ENCODE measurements at places on chromosomes 3 and 15. TPM values are rescaled to one million over a fixed set of nuclear protein-coding genes. Genes with fewer than 3 reads are reported as not detected.

Gene SEMA5B
- not detected for polyA plus RNA-seq

DNA sequence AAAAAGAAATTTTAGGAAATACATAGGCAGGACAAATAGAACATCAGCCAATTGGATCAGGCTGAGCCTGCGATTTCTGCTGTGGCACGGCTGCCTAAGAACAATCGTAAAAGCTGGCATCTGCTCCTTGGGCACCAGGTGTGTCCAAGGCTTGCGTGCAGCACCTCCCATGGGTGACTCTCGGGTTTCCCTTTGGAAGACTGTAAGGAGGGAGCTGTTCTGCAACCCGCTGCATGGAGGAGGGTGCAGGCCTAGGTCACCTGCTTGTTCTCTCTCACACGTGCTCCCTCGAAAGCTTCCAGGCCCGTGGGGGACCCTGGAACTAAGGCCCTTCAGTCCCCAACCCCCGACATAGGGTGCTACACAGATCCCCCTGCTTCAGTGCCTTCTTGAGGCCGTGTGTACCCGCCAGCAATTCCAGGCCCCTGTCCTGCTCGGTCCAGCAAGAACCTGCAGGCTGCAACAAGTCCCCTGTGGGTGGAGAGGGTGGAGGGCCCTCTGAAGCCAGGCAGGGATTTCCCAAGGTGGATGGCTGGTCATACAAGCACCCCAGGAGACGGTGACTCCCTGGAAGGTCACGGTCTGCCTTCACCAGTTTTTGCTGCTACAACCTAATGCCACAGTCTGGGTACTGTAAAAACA, 3.4 kb downstream of the GP9 start:
- DNase-seq = no peak

GRCh38 chr15:92599394-92599970, 56.1 kb downstream of the FAM174B start:
- DNase-seq = peak; percentile 2

- no peak for DNase-seq
Observed at GRCh38 chr3:151526757-151527156, 65.9 kb upstream of the IGSF10 start.

DNA sequence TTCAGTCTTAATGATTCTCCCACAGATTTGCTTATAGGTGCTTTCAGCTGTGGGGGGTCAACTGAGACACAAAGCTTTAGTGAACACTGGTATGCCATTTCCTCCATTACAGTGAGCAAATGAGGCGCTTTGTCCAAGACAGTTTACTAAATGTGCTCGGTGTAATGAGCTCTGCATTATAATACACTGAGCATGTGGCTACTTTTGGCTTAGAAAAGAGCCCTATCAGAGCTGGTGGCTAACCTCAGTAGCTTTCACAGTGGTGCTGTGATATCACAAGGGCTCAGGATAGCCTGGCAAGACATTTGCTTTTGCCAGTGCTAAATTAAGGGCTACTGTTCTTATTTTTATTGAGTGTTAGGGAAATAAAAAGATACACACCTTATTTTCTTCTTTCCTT, 749.7 kb upstream of the ARPP21 start:
- no peak for DNase-seq

Gene GPR171
- polyA plus RNA-seq = not detected

DNA sequence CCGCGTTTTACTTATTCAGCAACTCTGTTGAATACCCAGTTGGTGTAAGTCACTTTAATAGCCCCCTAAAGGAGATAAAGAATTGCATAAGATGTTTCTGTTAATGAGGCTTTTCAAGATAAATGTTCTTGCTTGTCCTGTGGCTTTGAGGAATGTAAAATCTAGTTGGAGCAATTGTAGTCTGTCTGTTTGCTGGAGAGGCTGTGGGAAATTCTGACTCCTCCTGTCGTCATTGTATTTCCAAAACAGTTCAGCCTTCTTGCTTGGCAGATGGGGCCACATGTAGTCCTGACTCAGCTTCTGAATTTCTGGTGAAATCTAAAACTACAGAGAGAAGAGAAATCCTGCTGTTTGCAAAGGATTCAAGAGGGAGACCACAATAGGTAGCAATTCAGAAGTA, 114.4 kb downstream of the RYR3 start:
- no peak for DNase-seq

- no peak for DNase-seq
Observed at GRCh38 chr15:42050484-42051255, 29.8 kb upstream of the PLA2G4E start.

DNA sequence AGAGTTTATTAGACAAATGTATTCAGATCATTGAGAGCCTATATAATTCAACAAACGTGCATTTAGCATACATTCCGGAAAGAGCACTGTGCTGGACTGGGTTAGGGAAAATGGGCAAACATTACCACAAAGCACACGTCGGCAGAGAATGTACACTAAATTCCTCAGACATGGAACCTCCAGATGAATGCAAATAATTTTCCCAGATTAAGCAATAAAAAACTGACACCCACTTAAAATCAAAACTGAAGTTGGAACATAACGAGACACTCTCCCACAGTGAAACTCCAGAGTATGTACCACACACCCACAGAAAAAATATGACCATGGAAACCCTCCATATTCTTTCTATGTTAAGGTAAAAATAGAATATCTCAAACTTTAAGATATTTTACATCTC, 4.8 kb downstream of the SECISBP2L start:
- DNase-seq = no peak

DNA sequence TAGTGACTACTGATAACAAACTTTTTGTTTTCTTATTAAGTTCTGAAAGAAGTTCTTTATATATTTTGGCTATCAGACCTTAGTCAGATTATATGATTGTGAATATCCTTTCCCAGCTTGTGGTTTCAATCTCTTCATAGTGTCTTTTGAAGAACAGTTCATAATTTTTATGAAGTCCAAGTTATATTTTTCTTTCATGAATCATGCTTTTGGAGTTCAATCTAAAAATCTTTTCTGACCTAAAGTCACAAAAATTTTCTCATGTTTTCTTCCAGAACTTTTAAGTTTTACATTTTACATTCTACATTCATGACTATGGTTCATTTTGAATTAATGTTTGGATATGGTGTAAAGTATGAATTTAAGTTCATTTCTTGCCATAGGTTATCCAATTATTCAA, 34.2 kb upstream of the OCA2 start:
- no peak for DNase-seq

DNA sequence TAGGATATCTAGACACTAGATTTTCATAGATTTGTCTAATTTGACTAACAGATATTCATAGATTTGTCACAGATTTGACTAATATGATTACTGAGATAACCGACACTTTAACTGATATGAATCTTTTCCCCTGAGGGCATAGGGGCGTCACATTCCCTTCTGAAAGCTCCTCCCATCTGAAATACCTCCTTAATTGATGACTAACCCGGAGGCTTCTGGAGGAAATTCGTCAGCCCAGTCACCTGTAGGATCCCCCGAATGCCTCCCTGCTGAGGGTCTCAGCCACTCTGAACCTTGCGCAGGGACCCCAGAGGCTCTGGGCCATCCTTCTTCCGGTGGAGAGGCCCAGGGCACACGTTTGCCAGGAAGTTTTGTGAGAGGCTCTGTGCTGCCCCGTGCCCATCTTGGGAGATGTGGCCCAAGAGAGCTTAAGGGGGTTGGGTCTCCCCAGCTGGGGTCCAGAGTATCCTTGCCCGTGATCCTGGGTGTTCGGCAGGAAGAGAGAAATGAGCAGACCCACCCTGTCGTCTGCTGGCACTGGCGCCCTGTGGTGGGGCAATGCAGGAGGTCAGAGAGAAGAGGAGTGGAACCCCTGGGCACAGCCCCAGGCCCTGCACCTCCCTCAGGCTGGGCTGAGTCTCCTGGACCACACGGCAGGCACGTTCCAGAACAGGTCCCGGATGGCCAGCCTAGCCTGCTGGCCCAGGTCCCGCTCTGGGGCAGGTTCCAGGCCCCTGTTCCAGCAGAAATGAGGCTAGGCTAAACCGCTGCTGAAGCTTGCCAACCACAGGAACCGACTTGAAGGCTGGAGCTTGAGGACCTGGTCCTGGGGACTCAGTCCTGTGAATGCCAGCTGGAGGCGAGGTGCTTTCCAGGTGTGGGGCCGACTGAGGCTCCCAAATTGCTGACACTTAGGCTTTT, 1.7 kb downstream of the PLA2G4D start:
- no peak for DNase-seq

GRCh38 chr15:98442379-98442833, 205.9 kb upstream of the IGF1R start:
- peak; percentile 34 for DNase-seq

Gene ROBO2
- polyA plus RNA-seq = 16.3 TPM

DNA sequence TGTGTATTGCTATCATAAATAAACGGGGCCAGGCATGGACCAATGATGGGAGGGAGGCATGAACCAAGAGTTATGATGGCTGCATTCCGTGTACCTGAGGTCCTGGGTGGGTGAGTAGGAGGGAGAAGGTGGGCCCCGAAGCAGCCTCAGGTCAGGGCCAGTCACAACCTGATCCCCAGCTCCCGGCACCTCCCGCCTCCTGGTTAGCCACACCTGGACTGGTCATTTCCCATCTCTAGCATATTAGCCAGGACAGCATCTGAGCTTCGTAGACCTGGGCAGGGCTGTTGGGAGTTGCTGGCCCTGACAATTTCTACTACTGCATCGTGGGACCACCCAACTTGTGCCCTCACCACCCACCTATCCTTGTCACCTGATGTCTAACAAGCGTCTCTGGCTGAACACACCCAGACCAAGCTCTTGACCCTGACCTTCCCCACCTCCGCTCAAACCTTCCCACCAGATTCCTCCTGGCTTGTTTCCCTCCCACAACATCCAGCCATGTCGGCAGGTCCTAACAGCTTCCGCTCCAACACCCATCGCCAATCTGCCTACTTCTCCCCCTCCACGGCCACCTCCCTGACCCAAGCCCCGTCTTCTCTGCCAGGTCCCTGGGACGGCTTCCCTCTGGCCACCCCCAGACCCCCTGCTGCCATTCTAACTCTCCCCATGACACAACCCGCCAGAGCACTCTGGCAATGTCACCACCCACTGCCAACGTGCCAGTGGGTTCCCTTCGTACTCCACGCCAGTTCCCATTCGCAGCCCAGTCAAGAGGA, 133.8 kb upstream of the IQSEC1 start:
- no peak for DNase-seq

- no peak for DNase-seq
Observed at GRCh38 chr3:78822726-78823125, 945.1 kb downstream of the ROBO1 start.

DNA sequence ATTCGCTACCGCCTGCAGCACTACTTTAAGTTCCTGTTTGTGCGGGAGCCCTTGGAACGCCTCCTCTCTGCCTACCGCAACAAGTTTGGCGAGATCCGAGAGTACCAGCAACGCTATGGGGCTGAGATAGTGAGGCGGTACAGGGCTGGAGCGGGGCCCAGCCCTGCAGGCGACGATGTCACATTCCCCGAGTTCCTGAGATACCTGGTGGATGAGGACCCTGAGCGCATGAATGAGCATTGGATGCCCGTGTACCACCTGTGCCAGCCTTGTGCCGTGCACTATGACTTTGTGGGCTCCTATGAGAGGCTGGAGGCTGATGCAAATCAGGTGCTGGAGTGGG, 995 bp downstream of the CHST14 start:
- no peak for DNase-seq

DNA sequence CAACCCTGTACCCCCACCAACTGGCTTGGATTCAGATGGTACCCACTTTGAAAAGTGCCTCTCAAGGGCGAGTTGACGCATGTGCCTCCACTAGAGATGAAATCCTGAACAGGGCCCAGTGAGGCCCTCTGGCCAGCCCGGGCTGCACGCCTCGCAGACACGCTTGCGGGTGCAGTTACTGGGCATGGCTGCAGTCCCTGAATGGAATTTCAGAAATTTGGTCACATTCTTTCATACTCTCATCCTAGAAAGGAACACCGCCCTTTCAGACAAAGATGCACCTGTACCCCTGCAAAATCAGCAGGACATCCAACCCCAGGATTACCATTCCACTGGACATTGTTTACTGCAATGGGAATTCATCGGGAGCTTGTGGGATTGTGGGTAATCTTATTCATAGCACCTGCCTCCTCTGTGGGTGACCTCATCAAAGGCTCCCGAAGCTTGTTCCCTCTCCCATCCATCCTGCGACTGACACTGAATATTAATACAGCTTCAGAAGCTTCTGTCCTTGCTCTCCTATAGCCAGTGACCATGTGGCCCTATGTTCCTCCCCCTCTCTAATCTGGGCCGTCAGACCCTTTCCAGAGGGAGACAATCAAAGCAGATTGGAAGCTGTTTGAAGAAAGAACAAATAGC, 42.5 kb upstream of the TPM1 start:
- DNase-seq = no peak

Gene PP2D1
- polyA plus RNA-seq = not detected

DNA sequence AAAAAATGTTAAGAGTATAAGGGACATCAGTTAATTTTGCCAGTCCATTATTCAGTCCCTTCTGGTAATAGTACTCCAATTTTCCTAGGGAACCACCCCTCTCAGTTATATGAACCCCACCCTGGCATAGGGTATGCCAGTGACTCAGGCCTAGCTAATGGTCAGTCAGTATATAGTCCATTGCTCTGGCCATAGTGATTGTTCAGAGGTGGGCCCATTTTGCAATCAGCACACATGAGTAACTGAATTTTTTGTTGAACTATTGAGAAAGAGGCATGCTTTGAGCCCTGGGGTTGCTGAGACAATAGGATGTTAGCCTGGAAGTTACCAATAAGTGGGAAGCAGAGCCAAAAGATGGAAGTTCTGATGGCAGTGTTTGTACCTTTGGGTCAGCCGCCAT, 4.1 kb downstream of the LRCH3 start:
- DNase-seq = no peak

- DNase-seq = no peak
Observed at GRCh38 chr15:66611257-66612053, 45.7 kb upstream of the LCTL start.
